SK-MEL-5 (cell line): ENCODE measurements at places on chromosomes 16 and 17.

GRCh38 chr16:27174007-27174406, 29.3 kb upstream of the KDM8 start:
- no peak for DNase-seq

DNA sequence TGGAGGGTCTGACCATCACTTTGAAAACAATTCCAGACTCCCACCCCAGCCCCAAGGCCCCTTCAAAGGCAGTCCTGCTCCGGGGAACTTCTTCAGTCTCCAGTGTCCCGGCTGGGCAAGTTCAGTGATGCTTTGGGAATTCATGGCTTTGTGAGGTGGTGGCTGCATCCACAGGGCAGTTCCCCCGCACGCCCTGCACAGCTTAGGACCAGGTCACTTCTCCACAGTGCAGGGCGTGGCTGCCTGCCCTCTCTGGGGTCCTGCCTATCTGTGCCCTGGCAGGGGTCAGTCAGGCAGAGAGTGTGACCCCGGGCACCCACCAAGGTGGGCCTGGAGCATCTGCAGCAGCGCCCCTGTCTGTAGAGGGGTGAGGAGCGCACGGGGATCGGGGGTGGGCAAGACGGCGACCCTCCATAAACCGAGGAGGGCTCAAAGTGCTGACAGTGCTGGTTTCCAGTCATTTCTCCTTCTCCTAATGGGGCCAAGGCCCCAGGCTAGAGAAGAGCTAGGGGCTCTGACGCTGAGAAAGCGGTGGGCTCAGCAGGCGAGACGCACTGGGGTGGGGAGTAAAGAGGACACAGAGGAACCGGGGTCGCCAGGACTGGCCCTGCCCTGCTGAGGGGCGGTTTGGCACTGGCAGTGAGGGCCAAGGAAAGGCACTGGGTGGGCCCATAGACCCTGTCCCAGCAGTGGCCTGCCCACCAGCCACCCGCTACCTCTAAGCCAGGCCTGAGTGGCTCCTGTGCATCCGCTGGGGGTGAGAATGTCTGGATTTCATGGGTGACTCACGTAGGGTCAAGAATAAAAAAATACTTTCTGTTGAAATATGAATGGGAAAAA, 4.2 kb upstream of the ARHGAP27 start:
- DNase-seq, result no peak

DNA sequence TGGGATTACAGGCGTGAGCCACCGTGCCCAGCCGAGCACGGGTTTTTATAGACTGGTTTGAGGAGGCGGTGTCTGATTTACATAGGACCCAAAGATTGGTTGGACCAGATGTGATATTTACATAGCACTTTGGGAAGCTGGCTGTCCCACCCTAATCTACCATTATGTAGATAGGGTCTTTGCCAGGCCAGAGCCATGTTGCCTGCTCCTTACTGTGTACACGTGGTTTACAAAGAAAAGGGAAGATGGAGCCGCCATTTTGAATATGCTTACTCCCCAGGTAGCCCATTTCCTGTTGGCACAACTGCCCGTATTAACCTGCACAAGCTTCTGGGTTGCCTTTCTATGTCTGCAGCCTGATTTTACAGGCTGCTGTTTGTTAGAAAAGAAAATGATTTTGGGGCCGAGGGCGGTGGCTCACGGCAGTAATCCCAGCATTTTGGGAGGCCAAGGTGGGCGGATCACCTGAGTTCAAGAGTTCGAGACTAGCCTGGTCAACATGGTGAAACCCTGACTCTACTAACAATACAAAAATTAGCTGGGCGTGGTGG, 89.9 kb upstream of the EEF2KMT start:
- DNase-seq, result no peak

- DNase-seq, result no peak
Observed at GRCh38 chr17:8696426-8696825, 48.2 kb downstream of the CCDC42 start.

DNA sequence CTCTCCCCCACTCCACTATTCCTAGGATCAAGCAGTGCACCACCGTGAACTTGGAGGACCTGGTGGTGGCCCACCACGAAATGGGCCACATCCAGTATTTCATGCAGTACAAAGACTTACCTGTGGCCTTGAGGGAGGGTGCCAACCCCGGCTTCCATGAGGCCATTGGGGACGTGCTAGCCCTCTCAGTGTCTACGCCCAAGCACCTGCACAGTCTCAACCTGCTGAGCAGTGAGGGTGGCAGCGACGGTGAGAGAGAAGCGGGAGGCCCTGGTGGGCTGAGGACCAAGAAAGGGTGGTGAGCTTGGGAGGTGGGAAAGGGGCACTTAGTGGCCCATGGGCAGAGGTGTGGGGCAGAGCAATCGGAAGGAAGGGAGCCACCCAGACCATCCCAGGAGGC, 16.6 kb downstream of the ACE start:
- no peak for DNase-seq

DNA sequence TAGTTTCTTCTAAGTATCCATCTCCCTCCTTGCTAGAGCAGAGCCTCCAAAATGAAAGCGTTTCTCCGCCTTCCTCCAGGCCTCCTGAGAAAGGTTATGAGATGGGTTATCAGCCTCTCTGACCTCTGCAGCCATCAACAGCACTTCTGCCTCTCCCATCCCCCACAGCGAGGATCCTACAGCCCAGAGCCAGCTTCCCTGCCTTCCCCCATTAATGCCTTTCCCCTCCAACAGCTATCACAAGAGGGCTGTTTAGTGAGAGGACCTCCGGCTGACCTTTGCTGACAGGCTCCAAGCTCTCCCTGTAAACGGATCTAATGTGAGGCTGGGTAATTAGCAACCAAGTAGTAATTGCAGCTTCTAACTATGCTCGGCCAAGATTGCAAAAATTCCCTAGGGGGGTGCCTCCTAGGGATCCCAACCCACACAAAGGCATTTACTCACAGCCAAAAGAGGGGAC, 55.8 kb downstream of the ZFHX3 start:
- DNase-seq, result no peak

DNA sequence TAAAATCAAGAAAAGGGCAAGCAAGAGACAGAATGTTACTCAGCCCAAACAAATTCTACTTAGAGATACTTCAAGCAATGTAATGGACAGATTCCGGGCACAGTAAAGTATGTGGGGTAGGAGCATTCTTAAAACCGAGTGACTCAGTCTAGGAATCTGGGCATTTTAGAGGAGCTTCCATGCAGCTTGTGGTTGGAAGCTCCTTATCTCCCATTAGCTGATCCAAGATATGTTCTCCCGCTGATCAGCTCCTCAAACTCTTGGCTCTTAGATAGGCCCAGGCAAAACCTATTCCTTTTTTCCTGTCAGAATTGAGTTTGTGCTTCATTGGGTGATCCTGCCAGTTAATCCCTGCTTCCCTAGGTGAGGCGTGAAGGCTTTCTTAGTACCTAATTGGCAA, 303.3 kb downstream of the CEP112 start:
- DNase-seq, result no peak

GRCh38 chr17:51640108-51640622, 379.8 kb downstream of the UTP18 start:
- peak; percentile 71 for DNase-seq

DNA sequence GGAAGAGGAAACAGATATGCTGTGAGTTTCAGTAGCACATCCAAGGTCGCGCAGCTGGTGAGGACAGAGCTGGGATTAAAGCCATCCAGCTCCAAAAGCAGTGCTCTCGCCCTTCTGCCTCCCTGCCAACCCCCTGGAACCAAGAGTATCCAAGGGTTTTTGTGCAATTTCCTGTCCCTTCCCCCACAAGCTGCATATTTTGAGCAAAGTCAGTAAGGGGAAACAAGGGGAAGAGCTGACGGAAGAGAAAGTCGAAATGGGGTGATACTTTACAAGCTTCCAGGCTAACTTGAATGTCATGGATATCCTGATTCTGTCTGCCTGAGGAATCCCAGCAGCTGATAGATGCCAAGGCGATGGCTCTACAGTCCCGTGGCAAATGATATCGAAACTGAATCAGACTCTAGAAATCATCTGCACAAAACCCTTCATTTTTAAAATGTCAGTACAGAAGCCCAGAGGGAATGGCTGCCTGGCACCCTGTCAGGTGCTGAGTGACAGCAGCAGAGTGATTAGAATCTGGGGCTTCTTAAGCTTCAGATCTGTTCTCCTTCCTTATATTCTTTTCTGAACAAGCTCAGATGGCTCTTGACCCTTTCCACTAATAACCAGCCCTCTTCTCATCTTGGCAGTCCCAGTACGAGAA, 42.9 kb upstream of the TEKT3 start:
- DNase-seq, result peak; percentile 48

DNA sequence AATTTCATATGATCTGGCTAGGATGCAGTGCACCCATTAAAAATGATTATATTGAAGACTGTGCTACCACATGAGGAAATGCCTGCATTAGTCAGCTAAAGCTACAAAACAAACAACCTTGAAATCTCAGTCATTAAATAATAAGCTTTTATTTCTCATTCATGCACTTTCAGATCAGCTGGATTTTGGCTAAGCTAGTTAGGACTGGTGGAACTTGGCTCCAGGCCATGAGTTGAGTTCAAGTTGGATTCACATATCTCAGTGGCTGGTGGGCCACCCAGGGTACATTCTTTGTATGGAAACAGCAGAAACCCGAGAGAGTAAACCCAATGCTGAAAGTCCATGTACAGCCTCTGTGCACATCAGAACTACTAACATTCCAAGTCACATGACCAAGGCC, 6.4 kb upstream of the SLFN12L start:
- DNase-seq, result no peak

GRCh38 chr17:57902117-57902799, 52.4 kb upstream of the MRPS23 start:
- DNase-seq, result no peak

DNA sequence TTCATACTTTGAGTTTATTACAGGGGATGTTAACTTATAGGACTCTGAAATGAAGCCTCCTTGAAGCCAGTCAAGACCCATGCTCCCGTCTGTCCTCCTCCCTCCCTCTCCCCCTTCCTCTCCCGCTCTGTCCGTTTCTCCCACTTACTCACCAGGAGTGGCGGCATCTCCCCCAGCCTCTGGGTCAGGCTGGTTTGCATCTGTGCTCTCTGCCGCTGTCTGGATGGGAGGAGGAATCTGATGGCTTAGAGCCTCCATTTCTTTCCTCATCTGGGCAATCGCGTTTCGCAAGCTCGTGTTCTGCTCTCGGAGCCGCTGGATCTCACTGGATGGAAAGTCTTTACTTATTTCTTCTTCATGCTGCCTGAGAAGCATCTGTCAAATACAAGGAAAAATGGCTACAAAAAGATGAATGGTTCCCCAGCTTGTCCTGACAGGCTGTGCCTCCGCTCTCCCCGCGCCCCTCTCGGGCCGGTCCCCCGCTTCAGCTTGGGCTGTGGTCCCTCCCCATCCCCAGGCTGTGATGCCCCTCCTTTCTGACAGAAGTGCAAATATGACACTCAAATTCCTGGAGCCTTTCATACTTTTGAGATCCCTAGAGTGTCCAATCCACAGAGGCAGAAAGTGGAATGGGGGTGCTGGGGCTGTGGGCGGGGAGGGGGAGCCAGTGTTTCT, 40.0 kb downstream of the CCDC57 start:
- no peak for DNase-seq

DNA sequence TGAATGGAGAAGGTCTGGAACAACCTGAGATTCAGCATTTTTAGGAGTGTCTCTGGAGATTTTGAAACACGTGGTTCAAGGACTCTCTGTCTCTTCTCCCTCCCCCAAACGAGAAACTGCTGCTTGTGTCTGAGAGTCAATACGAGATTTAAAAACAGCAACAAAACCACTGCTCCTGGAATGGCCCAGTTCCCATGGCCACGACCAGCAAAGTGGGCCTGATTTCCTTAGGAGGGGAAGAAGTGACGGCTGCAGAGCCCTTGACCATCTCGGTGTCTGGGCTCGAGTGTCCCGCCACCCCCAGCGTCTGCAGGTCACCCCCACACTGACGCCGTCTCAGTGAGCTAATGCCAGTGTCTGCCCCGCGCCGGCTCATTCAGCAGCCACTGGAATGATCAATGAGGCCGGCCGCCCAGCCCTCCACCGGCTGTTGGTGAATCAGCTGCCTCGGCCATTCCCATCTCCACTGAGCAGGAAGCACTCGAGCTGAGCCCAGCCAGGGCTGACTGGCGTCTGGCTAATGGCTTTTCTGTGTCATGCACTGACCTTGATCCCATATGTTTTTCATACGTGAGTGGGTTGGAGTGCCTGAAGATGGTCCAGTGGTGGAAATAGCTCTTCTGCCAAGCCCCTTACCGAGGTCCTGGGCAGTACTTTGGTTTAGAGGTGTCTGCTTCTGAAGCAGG, 151.8 kb downstream of the PITPNC1 start:
- peak; percentile 57 for DNase-seq

DNA sequence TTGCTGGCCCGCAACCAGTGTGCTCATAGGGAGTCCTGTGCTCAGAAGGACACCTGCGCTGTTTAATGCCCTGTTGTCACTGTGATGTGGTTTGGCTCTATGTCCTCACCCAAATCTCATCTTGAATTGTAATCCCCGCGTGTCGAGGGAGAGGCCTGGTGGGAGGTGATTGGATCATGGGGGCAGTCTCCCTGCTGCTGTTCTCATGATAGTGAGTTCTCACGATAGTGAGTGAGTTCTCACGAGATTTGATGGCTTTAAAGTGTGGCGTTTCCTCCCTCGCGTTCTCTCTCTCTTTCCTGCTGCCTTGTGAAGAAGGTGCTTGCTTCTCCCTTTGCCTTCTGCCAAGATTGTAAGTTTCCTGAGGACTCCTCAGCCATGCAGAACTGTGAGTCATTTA, 66.8 kb downstream of the AKAP1 start:
- no peak for DNase-seq

- no peak for DNase-seq
Observed at GRCh38 chr16:79294568-79294967, 306.0 kb downstream of the MAF start.

DNA sequence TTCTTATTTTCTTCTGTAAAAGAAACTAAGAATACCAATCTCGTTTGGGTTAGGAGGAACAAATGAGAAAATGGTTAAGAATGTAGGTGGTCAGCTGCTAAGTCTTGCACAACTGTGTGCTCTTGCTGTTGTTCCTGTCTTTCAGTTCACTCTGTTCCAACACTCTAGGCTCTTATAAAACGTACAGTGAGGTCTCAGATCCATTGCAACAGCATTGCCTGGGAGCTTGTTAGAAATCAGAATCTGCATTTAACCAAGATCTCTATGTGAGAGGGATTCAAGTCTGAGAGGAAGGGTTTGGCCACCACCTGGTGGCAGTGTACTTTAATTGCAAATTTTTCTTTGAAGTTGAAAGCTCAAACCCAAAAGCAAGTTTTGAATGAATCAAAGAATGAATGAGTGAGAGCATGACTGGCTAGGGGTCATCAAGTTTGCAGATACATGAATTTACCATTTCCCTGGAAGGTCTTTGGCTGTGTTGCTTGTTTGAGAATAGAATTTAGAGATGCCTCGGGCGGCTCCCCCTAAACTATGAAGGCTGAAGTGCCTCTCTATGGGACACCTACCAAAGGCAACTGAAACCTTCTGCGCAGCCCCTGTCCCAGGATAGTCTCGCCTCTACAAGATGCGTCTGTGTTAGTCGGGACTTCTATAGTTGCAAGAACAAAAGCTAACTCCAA, 2.5 kb downstream of the ALOX15B start:
- peak; percentile 78 for DNase-seq

GRCh38 chr17:42682722-42683403, 532 bp downstream of the CNTNAP1 start:
- DNase-seq, result no peak

DNA sequence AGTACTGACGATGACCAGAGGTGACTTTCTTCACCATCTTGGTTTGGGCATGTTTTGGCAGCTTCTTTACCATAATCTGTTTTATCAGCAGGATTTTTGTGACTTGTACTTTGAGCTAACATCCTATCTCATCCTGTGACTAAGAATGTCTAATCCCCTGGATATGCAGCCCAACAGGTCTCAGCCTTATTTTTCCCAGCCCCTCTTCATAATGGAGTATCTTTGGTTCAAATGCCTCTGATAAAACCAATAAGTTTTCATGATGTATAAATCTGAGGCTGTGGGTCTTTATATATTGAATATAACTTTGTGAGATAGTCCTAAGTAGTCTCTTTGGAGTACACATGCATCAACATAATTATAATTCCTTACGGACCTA, 186.9 kb upstream of the WSB1 start:
- DNase-seq, result no peak
